ENCODE measurements at places on chromosomes 13 and 19.

DNA sequence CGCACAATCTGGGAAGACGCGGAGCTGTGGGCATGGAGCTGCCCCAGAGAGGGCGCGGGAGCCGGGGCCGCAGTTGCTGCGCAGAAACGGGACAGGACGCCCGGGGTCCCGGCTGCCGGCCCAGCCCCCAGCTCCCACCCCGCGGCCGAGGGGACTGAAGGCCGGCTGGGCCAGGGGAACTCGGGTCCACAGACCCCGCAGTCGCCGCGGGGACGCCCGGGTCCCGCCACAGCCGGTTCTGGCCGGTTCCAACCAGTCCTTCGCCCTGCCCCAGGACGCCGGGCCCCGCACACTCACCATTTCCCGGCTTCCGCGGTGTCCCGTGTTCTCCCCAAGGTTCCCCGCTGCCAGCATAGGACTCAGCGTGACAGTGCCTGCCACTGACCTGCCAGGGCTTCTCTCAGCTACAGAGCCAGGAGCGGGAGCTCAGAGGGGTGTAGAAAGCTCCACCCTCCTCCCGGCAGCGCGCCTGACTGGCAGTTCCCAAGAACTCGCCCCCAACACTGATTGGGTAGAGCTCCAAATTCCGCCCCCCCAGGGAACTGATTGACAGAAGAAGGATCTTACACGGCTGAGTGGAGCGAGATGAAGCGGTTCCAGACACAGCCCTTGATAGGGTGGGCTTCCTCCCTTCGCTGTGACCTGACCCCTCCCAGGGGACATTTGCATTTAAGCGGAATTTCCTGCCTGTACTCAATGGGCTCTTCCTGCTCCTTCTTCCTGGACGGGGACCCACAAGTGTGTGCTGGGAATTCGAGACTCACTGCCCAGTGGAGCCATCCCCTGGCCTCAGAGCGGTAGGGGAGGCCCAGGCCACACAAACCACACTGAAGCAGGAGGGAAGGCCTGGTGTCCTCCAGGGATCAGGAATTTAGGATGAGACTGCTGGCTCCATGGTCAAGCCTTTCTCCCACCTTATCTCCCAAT, at the start of gene ZNF442:
TSS of gene ZNF442 (minus strand) at position 448 of the 927 bp plus-strand sequence. CDS start 2,052 bp downstream, outside the sequence.
- DNase-seq, result peak; percentile 93

GRCh38 chr19:483332-484072, 12.8 kb upstream of the MADCAM1 start:
- no peak for DNase-seq

- no peak for DNase-seq
Measured at GRCh38 chr13:80312012-80312704, 28.8 kb downstream of the SPRY2 start.

GRCh38 chr19:33718651-33719254, 77.9 kb upstream of the KCTD15 start:
- no peak for DNase-seq

GRCh38 chr13:111033172-111034130, 81.7 kb upstream of the ARHGEF7 start:
- DNase-seq, result no peak

Data from kidney capillary endothelial cell (primary cell).